ENCODE measurements at places on chromosomes 6 and 20.
A peak's percentile ranks its signal among the peaks of the same experiment; 100 is the strongest.

- ATAC-seq: no peak
Measured at GRCh38 chr20:61837200-61837599, 228.5 kb downstream of the TAF4 start.

DNA sequence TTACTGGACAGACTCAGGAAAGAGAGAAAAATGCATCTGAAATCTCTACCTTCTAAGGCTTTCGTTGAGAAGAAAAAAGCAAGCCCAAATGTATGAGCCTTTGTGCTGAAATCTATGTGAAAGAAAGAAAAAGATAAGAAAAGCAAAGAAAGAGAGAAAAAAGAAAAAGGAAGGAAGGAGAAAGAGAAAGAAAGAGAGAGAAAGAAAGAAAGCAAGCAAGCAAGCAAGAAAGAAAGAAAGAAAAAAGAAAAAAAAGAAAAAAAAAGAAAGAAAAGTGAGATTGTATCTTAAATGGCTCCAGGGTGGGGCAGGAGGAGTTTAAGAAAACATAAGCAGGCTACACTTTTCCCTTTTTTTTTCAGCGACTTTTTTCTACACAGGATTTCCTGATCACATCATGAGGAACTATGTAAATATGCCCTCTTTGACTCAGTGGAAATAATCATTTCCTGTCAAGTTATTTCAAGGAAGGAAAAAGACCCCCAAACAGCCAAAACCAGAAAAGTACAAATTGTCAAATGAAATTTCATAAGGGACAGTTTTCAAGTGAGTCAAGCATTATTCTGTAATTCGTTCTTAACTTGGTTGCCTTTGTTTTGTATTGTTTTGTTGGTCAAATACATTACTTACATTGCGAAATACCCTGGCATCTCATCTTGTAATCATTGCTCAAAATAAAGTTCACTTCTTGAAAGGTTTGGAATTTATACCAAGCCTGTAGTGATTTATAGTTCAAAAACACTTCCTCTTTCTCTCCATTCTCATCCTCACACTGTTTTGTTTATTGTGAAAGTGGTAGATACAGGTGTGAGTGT is 79.5 kb upstream of the RNF217 start:
- peak; percentile 26 for ATAC-seq

- no peak for ATAC-seq
Measured at GRCh38 chr20:31717478-31718201, 5.0 kb downstream of the BCL2L1 start.

DNA sequence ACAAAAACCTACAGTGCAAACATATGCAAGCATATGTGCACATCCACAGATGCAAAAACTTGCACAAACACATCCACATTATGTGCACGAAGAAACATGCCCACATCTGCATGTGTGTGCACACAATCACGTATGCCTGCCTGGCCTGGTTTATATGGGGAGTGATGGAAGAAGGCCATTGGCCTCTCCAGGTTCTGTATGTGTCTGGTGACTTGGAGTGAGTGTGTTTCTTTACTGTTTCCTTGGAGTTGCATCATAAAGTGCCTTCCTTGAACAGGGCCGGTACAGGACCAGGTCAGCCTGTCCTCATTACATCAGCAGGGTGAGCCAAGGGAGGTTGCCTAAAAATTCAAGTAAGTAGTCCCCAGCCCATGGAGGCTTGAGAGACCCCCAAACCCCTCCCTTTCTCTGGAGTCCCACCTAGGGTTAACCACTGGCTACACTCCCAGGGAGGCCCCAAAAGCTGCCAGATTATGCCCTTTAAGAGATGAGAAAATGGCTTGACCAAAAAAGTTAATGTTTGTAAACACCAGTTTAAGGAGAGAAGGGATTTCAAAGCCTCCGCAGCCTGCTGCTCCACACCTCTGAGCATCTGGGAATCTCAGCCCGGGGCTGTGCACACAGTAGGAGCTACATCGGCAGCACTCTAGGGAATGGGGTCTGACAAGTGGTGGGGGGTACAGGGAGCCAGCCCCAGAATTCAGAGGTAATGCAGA is 140.8 kb downstream of the VEGFA start:
- no peak for ATAC-seq

- ATAC-seq: no peak
Measured at GRCh38 chr6:144055121-144055931, 40.0 kb downstream of the SF3B5 start.

DNA sequence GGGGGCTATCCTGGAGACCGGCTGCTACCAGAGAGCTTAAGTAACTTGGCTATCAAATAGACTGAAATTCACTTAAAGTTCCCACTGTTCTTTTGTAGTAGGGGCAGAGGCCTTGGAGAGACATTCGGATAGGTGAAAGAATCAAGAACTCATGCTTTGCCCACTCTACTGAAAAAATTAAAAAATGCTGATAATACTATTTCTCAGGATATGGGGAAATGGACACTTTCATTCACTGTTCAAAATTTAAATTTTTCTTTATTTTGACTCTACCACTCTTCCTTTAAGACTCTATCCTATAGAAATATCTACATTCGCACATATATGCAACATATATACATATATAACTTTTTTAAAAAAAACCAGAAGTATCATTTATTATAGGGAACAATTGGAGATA is 117.8 kb upstream of the CHD6 start:
- no peak for ATAC-seq

DNA sequence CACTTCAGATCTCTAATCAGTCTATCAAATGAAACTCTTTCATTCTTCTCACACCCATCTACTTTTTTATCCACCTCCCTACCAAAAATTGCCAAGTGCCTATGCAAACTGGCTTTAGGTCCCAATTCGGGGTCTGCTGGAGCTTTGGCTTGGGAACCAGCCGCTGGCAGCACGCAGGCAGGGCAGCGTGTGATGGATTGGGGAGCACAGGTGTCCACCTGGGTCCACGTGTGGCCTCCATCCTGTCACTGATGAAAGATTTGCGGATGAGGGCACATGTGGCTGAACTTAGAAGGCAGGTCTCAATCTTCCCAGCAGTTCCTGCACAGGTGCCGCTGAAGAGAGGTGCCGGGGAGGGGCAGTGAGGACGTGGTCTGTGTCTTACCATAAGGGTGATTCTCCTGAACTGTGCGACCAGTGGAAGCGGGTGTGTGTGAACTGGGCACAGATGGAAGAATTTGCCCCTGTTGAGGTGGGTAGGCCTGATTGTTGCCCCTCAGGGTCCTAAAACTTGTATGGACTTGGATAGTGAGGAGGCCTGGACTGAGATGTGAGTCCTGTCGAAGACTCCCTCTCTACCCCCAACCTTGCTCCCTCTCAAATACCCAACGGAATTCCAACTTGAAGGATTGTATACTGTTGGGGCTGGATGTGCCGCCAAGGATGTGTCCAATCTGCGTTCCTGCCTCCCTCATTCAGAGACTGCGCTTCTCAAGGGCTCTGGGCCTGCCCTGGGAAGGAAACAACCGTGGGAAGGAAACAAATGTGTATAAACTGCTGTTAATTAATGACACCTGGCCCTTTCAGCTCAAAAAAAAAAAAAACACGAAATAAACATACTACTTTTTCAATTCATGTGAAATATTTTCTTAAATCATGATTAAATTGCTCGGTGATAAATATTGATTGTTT is 18.4 kb upstream of the RAET1L start:
- ATAC-seq: no peak

All from gastroesophageal sphincter (tissue), 4 donors.